ENCODE measurements at places on chromosomes 16 and 17.

DNA sequence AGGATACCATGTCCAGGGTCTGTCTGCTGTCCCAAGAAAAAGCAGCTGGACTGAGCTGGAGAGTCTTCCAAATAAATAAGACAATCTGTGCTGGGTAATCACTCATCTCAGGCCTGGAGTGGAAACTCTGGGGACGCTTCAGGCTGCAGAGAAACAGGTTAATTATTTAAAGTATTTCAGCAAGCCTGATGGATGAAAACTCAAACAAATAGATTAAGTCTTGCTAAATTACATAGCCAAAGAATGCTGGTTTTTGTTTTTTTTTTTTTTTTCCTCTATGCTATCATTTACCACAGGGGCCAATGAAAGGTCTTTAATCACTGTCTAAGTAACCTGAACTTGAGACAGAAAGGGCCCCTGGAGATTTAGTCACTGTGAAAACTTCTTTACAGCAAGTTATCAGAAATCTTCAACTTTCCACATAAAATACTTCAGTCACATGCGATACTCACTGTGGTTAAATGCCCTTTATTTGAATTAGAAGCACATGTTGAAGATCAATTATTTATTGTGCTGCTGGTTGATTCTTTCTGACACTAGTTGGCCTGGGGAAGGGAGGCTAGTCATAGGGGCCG is 31.0 kb upstream of the KCNJ2 start:
- DNase-seq = peak; percentile 32

DNA sequence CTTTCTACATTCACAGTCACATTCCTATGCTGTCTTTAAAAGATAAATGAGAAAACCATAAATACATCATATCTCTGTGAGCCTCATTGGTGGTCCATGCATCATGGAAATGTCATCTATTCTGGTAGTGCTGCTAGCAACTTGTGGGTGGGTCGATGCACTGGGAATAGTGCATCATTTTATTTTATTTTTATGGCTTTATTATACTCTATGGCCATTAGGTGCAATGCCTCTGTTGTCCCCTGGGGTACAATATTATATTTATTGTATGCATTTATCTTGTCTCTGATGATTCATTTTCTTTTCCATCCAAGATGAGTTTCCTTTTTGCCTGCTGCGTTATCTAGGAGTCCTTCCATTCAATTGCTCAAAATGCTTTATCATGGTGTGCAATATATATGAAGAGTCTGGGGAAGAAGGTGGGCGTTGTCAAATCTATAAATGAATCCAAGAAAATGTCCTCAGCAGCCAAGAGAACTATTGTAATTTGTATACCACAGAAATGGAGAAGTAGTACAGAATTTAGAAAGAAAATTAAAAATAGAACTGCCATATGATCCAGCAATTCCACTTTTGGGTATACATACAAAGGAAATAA is 324.0 kb downstream of the KCNJ2 start:
- DNase-seq = no peak

GRCh38 chr16:49661465-49662187 is 194.3 kb downstream of the ZNF423 start:
- no peak for DNase-seq

- DNase-seq = no peak
Observed at GRCh38 chr16:11493531-11493929, 93.2 kb downstream of the LITAF start.

DNA sequence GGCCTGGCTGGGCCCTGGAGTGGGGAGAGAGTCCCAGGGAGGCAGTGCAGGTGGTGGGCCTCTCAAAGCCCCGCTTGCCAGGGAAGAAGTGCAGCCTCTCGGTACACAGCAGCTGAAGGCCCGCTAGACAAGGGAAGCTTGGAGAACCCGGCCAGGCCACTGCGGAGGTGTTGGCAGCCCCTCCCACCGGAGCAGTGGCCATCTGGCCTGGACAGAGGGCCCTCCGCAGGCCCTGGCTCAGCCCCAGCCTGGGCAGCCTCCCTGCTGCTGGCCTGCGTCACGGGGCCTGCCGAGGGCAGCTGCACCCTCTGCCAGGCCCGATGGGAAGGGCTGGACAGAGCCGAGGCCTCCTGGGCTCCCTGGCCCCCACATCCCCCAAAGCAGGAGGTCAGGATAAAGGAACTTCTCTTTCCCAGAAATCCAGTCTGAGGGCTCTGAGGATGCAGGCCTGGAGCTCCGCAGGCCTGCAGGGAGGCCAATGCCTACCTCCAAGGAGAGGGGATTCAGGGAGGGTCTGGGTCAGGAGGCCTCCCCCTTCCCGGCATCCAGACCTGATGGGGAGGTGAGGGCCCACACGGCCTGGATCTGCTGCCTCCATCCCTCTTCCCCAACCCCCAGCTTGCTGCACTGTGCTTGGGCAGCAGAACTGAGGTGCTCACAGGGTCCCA is 4.3 kb downstream of the SPPL2C start:
- no peak for DNase-seq

DNA sequence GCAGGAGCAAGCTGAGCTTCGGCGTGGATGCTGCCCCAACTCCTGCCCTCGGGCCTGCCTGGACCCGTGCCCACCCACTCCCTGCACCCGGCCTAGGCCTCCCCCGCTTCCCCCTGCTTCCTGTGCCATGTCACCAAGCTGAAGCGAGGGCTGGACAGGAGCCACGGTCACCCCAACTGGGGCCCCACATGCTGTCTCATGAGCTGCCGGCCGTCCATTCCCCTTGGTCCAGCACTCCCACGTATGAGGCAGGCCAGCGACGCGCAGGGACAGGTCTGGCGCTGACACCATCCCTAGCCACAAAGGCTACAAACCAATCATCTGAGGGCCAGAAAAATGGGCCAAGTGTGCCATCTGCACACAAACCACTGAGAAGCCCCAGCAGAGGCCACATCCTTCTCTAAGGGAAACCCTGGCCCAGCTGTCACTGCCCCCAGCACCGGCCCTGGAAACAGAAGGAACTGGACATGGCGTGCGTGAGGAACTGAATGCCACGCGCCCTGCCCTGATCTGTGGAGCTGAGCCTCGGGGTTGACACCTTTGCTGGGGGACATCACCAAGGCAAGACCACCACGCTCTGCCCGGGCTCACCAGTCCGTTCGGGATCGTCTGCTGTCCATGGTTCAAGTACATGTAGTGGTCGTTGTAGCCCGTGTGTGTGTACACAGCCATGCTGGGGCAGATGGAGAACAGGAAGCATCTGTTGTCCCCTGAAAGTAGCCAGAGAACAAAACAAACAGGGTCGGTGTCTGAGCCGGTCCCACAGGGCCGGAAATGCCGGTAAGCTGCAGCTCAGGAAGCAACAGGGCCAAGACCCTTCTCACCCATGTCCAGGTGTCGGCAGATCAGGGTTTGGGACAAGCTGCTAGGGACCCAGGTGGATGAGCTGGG is 22.2 kb downstream of the MEAK7 start:
- no peak for DNase-seq

- peak; percentile 30 for DNase-seq
Observed at GRCh38 chr16:27700304-27700995, 150.5 kb downstream of the KATNIP start.

GRCh38 chr17:19018600-19018950 is 14.0 kb upstream of the FAM83G start:
- no peak for DNase-seq

All from AG08395 (cell line).